Activated T-helper 1 cell treated with anti-CD3 and anti-CD28 coated beads, Interleukin-2, amount 50 U/mL, for 16 hours (primary cell): ENCODE measurements at places on chromosomes 5 and 9.

DNA sequence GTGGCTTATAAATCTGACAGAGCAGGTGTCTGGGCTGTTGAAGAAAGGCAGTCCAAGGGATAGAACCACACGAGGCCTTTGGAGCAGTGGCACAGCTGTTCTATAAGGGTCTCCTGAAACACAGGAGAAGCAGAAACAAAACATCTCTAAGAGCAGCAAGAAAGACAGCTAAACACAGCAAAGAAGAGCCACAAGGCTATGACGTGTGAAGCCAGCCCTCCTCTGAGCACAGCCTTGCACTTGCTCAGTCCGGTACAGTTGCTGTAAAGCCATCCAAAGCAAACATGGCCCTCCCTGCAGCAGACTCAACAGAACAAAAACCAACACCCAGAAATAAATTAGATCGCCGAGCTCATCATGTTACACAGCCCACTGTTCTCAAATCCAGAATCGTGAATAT lies 2.6 kb upstream of the GZMK start:
- no peak for DNase-seq

GRCh38 chr5:143693651-143694252 lies 118.2 kb upstream of the HMHB1 start:
- DNase-seq, result no peak

DNA sequence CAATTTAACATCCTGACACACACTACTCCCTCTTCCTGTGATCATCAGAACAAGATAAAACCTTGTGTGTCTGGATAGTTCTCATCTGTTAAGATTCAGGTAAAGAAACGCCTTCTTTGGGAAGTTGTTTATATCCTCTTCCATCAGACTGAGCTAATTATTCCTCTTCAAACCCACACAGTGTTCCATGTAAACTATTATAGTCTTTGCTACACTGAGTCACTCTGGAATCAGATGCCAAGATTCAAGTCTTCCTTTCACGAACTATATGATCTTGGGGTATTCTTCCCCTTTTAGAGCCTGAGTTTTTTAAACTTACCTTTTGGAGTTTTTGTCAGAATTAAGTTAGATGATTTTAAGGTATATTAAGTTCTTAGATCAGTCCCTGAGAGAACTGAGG lies 2.0 kb downstream of the OR1J1 start:
- no peak for DNase-seq

DNA sequence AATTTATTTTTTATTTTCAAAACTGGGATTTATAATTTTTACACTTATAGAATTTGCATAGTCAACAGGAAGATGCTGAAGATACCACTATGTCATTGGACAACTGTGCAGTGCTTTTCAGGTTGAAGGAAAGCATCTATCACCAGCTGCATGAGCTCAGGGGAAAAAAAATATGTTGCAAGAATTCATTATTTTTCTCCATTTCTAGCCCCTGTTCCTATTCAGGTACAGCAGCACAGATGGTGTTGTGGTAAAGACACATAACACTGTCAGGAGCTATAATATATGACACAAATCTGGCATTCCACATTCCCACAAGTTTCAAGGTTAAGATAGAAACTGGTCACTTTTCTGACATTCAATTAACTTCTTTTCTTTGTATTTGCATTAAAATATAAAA lies 1088.6 kb downstream of the MAT2B start:
- no peak for DNase-seq

GRCh38 chr5:132979976-132980375 lies 16.5 kb upstream of the AFF4 start:
- no peak for DNase-seq

GRCh38 chr5:78151594-78152271 lies 142.8 kb downstream of the AP3B1 start:
- no peak for DNase-seq

GRCh38 chr5:154385236-154385512 lies 60.6 kb upstream of the SAP30L start:
- no peak for DNase-seq

- DNase-seq, result no peak
Observed at GRCh38 chr5:62448528-62448927, 36.0 kb downstream of the IPO11 start.

GRCh38 chr5:27026801-27027200 lies 11.6 kb downstream of the CDH9 start:
- DNase-seq, result no peak

DNA sequence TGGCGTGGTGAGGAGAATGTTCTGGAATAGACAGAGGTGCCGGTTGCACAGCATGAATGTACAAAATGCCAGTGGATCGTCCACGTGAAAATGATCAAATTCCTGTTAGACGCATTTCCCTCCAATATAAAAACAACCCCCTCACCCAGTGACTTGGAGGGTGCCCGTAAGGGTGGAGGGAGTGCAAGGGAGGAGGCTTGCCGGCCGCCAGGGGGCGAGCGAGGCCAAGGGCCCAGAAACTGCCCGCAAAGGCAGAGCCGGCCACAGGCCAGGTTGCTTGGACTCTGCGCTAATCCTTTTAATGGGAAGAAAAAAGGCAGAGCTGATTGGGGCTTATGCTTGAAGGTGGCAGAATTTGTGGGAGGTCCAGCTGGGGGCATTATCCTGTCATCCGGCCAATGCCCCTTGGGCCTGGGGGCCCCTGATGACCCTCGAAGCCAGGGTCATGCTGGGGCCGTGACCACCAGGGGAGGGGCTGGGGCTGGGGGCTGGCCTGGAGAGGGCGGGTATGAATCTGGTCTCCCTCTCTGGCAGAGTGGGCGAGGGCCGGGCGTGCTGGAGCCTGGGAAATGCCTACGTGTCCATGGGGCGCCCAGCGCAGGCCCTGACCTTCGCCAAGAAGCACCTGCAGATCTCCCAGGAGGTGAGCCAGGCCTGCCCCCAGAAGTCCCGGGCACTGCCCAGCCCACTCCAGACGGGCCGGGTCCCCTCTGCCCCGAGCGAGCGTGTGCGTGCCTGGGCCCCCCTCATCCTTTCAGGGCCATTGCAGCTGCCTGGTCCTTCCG lies 12.0 kb downstream of the GPSM1 start:
- no peak for DNase-seq

GRCh38 chr5:52043543-52043942 lies 660.3 kb downstream of the ISL1 start:
- no peak for DNase-seq

DNA sequence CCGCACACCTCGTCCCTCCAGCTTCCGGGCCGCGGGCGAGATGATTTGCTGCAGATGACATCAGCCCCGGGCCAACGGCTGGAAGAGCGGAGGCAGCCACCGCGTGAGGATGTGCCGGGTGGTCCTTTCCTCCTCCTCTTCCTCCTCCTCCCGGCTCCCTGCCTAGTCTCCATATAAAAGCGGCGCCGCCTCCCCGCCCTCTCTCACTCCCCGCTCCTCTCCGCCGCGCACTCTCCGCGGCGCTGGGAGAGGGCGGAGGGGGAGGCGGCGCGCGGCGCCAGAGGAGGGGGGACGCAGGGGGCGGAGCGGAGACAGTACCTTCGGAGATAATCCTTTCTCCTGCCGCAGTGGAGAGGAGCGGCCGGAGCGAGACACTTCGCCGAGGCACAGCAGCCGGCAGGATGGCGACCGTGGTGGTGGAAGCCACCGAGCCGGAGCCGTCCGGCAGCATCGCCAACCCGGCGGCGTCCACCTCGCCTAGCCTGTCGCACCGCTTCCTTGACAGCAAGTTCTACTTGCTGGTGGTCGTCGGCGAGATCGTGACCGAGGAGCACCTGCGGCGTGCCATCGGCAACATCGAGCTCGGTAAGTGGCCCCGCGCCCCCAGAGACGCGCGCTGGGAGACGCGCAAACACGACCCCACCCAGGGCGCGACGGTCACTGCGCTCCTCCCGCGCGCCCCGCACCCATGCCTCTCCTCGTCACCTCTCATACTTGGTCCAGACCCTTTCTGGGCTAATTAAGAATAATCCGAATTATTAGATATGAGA lies at the start of gene MAP1B:
Gene MAP1B (plus strand): TSS at position 345 of the 770 bp plus-strand sequence. CDS start 57 bp downstream, at position 402.
- no peak for DNase-seq

DNA sequence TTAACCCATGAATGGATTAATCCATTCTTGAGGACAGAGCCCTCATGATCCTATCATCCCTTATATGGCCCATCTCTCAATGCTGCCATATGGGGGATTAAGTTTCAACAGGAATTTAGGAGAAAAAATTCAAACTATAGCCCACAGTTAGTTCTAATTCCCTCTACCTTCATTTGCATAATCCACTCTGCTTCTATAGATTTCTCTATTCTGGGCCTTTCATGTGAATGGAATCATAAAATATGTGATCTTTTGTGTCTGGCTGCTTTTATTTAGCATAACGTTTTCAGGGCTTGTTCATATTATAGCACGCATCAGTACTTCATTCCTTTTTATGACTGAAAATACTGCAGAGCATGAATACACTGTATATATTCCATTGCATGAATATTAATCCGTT lies 55.4 kb downstream of the CTSL start:
- DNase-seq, result no peak

GRCh38 chr9:81548911-81549310 lies 140.4 kb downstream of the TLE1 start:
- no peak for DNase-seq

GRCh38 chr9:14304259-14304658 lies 9.7 kb downstream of the NFIB start:
- no peak for DNase-seq

DNA sequence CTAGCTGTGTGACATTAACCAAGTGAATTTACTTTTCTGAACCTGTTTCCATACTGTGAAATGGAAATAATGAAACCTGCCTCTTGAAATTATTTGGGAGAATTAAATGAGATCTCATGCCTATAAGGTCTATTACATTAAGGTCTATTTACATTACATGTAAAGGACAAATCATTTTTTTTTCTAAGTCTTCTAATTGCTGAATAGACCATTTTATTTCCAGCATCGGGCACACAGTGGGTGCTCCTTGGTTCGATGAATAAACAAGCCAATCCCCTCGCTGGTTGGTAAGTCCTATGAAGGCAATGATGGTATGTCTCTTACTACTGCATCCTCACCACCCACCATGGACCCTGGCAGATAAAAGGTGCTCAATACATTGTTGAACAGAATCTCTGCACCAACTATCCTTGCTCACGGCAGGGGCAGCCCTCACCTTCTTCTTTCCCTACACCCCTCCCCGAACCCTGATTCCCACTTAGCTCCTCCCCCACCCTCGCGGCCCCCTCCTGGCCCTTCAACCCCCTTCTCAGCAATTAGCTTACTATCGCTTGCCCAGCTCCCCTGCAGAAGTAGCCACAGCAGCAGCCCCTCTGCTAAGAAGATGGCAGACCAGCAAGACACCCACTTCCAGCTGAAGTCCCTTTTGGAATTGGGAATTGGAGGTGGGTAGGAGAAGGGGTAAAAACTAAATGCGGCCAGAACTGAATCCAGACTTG lies 3.0 kb downstream of the PCDH1 start:
- no peak for DNase-seq

DNA sequence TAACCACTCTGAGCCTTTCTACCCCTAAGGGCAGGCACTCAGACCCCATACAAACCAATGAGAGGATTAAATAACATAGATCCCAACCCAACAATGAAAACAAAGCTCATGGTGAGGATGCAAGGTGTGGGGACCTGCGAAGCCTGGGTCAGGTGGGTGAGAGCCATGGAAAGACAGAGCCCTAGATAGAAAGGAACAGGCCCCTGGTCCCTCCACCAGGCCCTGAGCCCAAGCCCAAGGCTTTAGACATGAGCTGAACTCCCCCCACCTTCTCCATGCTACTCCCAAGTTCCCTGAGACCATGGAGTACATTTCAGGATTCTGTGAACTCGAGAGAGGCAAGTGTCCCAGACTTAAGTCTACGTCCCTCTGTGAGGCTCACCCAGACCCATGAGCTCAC lies 106.5 kb downstream of the SAXO1 start:
- DNase-seq, result no peak

- no peak for DNase-seq
Observed at GRCh38 chr5:166671811-166672210, 1619.6 kb upstream of the WWC1 start.

GRCh38 chr9:7273575-7273974 lies 515.8 kb downstream of the KDM4C start:
- DNase-seq, result no peak

DNA sequence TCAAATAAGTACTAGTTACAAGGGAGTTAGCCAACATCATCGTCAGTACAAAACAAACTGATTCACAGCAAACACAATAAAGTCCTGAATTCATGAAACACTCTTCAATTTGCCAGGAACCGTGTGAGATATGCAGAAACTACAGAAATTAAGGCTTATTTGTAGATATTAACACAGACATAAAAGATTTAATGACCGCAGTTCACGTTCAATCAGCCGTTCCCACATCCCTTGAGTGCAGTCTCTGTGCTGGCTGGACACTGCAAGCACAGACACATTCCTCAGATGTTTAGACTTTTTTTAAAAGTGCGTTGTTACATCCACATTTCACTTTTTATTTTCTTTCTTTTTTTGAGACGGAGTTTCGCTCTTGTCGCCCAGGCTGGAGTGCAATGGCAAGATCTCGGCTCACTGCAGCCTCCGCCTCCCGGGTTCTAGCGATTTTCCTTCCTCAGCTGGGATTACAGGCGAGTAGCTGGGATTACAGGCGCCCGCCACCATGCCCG lies 566 bp upstream of the CEP78 start:
- DNase-seq, result no peak

GRCh38 chr5:54707841-54708240 lies 190.3 kb downstream of the SNX18 start:
- no peak for DNase-seq

DNA sequence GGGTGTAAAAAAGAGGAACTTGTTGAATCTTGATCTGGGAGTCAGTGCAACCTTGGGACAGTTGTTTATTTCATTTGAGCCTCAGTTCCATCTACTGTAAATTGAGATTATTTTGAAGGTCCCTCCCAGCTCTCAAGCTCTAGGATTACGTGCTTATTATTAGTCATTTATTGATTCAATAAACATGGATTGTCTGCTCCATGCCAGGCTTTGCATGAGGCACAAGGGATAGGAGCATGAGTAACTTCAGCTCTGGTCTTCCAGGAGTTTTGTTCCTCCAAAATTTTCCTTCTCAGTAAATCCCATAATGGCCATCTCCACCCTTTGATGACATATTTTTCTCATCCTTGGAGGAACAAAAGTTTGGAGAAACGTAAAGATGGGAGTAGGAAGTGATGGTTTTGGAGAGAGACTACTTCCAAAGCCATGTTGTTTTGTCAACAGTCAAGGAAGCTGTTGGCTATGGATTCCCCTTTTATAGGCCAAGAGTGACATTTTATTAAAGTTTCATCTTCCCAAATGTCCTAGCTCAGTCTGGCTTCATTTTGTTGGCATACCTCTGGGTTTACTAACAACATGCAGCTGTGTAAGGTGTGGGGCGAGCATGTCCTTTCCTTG lies 244.6 kb downstream of the DMRT2 start:
- DNase-seq, result no peak
